ENCODE measurements at places on chromosomes 5 and 9.
A peak's percentile ranks its signal among the peaks of the same experiment; 100 is the strongest.

GRCh38 chr5:15515229-15515628 is 15.2 kb downstream of the FBXL7 start:
- no peak for DNase-seq

DNA sequence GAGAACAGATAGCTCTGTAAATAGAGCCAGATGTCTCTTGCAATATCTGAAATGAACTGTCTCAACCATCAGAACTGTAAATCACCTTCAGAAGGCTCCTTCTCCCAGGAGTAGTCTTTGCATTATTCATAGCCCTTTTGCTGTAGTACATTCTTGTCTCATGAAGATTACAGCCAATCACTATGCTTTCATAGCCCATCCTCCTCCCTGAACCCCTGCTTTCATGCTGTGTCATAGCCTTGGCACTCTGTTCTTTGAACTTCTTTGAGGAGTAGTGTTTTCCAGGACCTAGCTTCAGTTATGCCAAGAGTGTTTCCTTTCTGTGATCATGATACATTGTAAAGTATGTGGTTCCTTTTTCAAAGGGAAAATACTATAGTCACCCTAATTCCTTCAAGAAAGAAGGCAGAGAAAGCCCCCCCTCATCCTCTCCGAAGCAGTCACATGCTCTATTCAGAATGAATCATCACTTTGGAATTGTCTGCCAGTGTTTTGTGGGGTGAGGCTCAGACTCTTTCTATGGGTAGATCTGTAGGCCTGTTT is 61.1 kb downstream of the GRIA1 start:
- no peak for DNase-seq

GRCh38 chr5:109170629-109171350 is 239.0 kb downstream of the PJA2 start:
- no peak for DNase-seq

- DNase-seq = no peak
Measured at GRCh38 chr5:104223885-104224773, 661.5 kb upstream of the NUDT12 start.

DNA sequence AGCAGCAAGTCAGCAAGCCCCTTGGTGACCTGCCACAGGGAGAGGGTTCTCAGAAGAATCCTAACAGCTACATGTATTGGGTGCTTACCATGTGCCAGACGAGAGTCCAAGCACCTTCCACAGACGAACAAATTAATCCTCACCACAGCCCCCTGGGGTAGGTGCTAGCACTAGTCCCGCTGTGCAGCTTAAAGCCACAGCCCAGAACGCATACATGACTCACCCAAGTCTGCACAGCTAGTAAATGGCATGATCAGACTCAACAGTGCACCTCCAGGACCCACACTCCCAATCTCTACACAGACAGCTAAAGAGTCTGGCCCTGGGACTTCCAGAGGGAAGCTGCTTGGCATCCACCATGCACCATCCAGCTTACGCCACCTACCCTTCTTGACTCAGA is 111.5 kb downstream of the PAX5 start:
- DNase-seq = no peak

- DNase-seq = peak; percentile 34
Measured at GRCh38 chr5:173745123-173745522, 128.7 kb upstream of the BOD1 start.
